Right ventricle myocardium inferior (tissue), 1 donor: ENCODE measurements at places on chromosomes 16 and 17. TPM values are rescaled to one million over a fixed set of nuclear protein-coding genes. Genes with fewer than 3 reads are reported as not detected.

DNA sequence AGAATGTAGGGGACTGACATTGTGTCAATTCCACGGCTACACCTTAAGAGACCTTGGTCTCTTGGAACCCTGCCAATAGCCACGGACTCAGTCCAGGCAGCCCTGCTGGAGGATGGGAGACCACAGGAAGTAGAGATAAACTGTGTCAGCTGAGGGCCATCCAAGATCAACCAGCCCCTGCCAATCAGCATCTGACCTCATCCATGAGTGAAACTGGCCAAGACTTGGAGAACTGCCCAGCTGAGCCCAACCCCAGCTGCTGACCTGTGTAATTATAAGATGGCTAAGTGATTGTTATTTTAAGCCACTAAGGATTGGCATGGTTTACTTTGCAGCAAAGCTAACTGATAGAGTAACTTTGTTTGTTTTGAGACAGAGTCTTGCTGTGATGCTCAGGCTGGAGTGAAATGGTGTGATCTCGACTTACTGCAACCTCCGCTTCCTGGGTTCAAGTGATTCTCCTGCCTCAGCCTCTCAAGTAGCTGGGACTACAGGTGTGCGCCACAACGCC is 13.3 kb upstream of the YWHAE start:
- DNase-seq: peak; percentile 83

GRCh38 chr17:69090365-69090764 is 29.6 kb upstream of the ABCA9 start:
- DNase-seq: no peak

DNA sequence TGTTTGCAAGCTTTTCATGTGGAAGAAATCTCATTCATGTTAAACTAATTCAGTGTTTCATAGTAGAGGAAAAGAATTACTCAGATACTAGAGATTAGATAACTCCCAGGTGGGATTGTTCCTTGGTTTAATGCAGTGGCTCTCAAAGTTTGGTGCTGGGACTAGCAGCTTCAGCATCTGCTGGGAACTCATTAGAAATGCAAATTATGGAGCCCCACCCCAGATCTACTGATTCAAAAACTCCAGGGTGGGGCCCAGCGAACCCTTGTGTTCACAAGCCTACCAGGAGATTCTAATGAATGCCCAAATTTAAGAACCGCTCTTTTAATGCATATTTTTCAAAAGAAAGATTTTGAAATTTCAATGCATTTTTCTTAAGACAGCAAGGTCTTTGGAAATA is 253.4 kb upstream of the CNTNAP4 start:
- DNase-seq: no peak

GRCh38 chr17:13265311-13265710 is 247.5 kb upstream of the ELAC2 start:
- no peak for DNase-seq

GRCh38 chr16:23052908-23053580 is 96.2 kb downstream of the USP31 start:
- no peak for DNase-seq

DNA sequence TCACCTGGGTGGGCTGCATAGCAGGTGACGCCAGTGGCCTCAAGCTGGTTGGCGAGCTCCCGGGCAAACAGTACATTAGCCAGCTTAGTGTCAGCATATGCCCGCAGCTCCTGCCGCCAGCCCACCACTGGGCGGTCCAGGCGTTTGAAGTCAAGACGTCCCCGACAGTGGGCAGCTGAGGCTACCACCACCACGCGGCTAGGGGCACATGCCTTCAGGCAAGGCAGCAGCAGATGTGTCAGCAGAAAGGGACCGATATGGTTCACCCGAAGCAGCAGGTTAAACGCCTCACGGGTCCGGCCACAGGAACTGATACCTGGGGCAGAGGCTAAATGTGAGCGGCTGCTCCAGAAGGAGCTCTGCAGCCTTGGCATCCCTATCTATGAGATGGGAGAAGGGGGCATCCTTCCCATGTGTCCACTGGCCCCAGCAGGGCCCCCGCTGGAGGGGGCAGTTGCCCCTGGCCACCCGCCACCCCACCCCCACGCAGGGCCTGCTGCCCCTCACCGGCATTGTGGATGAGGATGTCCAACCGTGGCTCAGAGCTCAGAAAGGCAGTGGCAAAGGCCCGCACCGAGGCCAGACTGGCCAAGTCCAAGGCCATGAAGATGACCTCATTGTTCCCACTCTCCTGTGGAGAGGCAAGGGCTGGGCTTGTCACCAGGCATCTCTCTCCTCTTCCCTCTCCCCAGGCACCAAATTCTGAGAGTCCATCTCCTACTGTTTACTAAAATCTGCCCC is 1.7 kb downstream of the DHRS13 start:
- no peak for DNase-seq

GRCh38 chr17:42521036-42521435 is 15.0 kb upstream of the NAGLU start:
- DNase-seq: no peak

DNA sequence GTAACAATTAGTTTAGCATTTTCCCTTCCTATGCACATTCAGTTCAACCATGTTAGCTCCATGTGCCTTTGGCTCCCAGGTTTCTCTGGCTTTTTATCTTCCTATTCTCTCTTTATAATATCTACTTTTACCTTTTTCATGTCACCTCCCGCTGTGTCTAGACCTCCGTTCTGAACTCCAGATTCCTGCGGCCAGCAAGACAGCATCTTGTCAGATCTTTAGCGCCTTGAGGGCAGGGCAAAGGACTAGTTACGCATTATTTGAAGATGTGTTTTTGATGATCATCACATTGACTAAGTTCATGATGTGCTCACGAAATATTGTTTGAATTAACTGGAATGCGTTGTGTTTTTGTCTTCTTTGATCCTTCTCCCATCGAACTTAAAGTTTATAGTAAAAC is 1126.8 kb downstream of the CDH11 start:
- no peak for DNase-seq

DNA sequence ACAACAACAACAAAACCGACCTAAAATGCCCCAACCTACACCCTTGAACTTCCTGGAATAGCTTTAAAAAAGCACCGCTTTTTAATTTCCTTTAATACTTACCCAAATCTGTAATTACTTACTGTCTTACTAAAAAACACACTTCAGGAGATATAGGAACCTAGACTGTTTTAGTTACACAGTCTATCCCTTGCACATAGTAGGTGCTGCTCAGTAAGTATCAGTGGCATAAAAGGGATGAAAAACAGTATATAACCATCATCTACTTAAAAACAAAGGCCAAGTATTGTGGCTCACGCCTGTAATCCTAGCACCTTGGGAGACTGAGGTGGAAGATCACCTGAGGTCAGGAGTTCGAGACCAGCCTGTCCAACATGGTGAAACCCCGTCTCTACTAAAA is 6.1 kb downstream of the SUMO2 start:
- DNase-seq: no peak

- peak; percentile 88 for DNase-seq
Measured at GRCh38 chr17:41307647-41308046, 1.5 kb downstream of the KRTAP16-1 start.

GRCh38 chr17:10814075-10814474 is 10.2 kb upstream of the TMEM238L start:
- no peak for DNase-seq

DNA sequence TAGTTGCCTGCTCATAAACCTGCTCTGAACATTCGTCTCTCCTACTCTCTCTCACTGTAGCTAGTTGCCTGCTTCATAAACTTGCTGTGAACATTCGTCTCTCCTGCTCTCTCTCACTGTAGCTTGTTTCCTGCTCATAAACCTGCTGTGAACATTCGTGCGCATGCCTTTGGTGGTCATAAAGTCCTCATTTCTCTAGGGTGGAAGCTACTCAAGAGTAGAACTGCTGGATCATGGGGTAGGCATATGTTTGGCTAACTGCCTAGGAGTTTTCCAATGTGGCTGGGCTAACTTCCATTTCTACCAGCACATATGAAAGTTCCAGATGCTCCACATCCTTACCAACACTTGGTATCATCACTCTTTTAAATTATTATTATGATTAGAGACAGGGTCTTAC is 174.6 kb upstream of the RPH3AL start:
- no peak for DNase-seq

DNA sequence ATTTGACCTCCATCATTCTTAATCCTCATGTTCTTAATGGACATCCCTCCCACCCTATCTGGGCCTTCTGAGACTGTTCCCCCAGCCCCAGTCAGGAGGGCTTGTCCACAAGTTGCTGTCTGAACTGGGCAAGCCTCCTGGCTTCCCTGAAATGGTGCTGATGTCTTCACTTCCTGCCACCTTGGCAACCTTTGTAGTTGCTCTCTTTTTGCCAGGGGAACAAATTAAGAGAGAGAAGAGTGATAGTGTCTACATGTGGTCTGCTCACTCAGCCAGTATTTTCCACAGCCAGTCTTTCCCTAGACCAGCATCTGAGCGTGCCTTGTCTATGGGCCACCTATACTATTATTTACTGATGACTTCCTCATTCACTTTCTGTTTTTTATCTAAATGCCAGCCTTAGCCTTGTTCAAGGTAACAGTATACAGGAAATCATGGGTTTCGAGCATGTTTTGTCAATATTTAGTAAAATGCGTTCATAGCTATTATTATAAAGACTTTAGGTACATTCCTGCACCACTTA is 710.1 kb downstream of the MAF start:
- DNase-seq: no peak

GRCh38 chr17:76039121-76039520 is 12.0 kb upstream of the EVPL start:
- DNase-seq: no peak

ADAM11 gene
- total RNA-seq: 20.0 TPM

DNA sequence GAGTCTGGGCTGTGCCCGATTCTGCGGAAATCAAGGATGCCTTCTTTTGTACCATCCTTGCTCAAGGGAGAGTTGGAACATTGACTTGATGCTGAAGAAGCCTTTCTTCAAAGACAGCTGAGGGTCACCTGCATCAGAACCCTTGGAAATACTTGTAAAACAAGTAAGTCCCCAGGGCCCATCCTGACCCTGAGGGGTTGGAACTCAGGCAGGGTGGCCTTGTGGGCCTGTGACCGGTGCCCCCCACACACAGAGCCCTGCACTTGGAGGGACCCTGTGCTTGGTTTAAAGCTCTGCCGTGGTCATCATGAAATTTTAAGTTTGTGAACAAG is 56.9 kb downstream of the WIPI1 start:
- no peak for DNase-seq

MMP28 gene
- total RNA-seq: 2.3 TPM

DNA sequence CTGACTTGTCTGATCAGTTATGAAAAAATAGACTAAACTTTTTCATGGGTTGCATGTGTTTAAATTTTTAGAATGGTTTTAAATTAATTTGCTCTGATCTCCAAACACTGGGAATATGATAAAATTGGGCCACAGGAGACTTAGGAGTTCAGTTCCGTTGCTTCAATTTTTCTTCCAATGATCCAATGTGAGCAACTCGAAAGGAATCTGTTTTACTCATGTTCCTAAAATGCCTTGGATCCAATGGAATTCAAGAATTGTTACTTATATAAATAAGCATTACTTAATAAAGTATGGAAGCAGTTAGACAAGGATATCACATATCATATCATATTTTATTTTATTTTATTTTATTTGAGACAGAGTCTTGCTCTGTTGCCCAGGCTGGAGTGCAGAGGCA is 56.0 kb upstream of the NACA2 start:
- DNase-seq: no peak

DNA sequence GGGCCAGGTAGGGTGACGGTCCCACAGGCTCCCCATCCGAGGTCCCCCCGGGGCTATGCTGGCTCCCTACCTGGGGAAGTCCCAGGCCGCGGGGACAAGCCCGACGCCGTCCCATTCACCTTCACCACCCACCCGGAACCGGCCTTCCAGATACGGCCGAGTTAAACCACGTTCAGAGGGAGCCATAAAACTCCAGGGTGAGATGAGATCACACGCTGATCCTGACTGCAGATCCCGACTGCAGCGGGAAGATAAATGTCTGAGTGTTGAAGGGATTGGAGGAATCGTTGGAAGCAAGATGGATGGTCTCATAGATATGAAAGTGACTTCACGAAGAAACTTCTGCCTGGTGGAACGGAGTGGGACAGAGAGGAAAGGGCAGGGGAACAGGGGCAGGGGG is 13.6 kb upstream of the C1QTNF8 start:
- DNase-seq: no peak

DNA sequence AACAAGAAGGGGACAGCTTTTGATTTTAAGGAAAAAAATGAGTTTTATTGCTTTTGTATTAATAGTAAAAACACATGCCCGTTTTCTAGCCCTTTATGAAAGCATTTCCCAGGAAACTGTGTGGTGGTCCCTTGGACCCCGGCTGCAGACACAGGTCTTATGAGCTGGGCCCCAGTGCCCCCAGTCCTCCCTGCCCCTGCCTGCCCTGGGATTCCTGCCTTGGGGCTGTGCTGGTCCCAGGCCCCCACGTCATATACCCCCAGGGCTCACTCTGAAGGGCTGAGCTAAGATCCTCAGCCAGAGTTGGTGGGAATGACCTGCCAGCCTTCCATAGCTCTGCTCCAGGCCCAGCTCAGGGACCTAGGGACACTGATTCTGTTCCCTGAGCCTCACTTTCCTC is 30.8 kb downstream of the GINS2 start:
- no peak for DNase-seq

- no peak for DNase-seq
Measured at GRCh38 chr16:49015225-49015592, 266.4 kb downstream of the CBLN1 start.
